Prostate gland (tissue), 2 donors: ENCODE measurements at places on chromosomes 2 and 18. TPM values are rescaled to one million over a fixed set of nuclear protein-coding genes. Genes with fewer than 3 reads are reported as not detected.
A peak's percentile ranks its signal among the peaks of the same experiment; 100 is the strongest.

DNA sequence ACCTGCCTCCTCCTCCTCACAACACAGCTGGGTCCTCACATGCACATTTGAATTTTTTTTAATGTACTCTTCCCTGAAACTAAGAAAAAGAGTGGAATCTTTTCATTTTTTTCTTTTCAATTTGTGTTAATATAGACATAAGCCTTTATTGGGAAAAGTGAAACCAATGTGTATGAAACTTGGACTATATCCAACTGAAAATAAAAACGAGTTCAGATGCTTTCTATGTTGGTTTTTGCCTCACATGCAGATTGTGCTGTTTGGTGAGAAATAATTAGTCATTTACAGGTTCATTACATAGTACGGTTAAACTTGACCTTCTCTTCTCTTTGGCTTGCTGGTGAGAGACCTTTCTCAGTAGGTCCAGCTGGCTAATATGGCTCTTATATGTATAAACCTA, 515.2 kb upstream of the FANCL start:
- no peak for DNase-seq

- no peak for DNase-seq
These were observed 104.2 kb downstream of the ASAP2 start for GRCh38 chr2:9310798-9311197.

- no peak for DNase-seq
These were observed 38.7 kb downstream of the INPP4A start for GRCh38 chr2:98483257-98483861.

- DNase-seq, result no peak
These were observed 107.5 kb downstream of the MSTN start for GRCh38 chr2:189954989-189955388.

DNA sequence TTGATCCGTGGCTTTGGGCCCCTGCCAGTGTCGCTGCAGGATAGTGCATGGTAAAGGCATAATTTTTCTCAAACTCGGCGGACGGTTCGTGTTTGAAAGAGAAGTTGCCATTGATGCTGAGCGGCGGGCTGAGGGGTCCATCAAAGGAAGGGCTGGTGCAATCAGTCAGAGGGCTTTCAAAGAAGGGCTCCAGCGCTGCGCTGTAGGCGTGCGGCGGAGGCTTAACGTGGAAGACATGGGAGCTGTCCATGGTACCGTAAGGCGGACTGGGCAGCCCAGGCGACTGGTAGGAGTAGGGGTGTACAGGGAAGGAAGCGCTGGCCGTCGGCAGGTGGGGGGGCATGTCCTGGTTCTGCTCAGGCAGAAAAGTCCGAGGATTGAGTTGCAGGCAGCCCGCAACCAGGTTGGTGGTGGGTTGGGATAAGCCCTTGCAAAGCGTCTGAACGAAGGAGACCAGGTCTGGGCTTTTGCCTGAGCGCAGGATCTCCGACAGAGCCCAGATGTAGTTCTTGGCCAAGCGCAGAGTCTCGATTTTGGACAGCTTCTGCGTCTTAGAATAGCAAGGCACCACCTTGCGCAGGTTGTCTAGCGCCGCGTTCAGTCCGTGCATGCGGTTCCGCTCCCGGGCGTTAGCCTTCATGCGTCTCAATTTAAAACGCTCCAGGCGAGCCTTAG, 2.3 kb downstream of the NEUROD1 start:
- DNase-seq, result peak; percentile 35

- DNase-seq, result no peak
These were observed 203.4 kb downstream of the NEDD4L start for GRCh38 chr18:58247363-58247834.

DNA sequence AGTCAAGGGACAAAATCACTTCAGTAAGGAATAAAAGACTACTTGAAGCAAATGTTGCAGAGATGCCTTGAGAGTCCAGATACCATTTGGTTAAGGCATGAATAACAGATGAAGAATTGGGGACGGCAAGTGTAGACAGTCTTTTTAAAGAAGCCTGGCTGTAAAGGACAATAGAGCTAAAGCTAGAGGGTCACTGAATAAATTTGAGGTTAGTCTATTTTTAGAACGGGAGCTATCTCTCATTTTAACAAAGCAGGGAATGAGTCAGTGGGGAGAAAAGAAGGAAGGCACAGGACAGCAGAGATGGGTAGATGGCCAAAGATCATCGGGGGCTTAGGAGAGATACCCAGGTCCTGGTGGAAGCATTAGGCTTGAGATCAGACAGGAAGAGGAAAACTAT, 30.6 kb upstream of the CHN1 start:
- no peak for DNase-seq

- DNase-seq, result no peak
These were observed 539 bp upstream of the MOB4 start for GRCh38 chr2:197515315-197515738.

DNA sequence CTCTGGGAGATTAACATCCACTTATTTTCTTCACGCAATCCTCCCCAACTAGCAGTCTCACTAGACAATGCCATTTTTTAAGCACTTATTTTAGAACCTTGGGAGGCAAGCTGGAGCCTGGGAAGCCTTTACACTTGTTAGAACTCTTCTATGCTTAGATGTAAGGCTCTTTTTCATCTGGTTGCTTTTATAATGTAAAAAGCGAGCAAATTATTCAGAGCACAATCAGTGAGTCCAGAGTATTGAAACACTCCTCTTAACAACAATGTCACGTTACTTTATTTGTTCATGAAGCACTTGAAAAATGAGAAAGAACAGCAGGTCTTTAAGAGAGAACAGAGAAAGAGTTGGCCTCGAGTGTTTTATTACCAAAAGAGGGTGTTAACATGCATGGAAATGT, 84.1 kb upstream of the SLC8A1 start:
- no peak for DNase-seq

DNA sequence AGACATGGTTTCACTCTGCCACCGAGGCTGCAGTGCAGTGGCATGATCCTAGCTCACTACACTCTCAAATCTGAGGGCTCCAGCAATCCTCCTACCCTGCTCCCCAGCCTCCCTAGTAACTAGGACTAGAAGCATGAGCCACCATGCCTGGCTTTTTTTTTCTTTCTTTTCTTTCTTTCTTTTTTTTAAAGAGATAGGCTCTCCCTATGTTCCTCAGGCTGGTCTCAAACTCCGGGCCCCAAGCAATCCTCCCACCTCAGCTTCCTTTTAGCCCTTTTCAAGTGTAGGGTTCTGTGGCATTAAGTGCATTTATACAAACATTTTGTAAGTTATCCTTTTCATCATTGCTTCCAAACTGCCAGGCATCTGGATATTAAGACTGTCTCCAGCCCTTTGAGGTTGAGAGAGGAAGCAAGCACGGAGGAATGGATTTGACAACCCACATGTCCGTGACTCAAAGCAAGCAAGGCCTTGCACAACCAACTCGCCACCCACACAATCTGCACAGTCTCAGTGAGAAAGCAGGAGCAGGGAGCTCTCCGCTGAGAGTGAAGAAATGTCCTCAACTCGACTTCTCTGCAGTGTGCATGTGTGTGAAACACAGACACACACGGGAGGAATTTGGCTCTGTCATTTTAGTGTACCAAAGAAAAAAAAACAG, 65.6 kb downstream of the ATP8B1 start:
- DNase-seq, result peak; percentile 57

DNA sequence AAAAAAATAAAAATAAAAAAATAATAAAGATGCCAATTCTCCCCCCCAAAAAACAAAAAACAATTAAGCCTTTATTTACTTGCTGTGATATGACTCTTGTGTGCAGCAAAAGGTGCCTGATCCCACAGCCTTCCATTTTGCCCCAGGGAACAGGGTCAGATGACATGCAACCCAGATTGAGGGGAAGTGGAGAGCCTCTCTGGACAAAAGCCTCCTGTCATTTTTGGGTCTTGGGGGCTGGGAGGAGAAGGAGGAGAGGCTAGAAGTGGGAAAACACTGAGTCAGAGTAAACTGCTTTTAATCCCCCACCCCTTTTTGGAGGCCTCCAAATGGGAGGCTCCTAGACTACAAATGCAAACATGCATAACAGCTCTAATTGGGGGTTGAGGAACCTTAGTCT, 46.6 kb upstream of the SCG2 start:
- DNase-seq, result no peak

DNA sequence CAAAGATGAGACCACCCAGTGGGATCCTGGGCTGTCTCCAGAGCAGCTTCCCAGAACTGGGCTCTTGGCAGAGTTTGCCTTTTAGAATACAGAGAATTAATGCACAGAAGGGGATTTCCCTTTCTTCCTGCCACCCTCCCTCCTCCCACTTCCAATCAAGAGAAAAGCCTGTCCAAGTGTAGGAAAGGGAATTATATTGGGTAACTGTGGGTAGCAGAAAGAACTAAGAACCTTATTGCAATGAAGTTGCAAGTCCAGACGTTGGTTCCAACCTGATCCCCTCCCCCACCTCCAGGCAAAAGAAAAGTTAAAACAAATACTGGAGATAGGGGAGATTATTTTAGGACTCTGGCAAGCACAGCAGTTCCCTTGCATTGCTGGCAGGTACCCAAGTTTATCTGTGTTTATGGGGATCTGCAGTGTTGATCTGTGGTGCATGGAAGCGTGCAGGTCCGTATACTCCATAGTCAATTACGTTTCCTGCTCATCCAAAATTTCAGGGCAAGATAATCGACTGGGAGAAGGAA, 114.3 kb downstream of the PRKCE start:
- peak; percentile 34 for DNase-seq

GRCh38 chr2:235131334-235132305, 179.8 kb downstream of the SH3BP4 start:
- DNase-seq, result no peak

- no peak for DNase-seq
These were observed 260.9 kb upstream of the CWC22 start for GRCh38 chr2:180268006-180268405.

DNA sequence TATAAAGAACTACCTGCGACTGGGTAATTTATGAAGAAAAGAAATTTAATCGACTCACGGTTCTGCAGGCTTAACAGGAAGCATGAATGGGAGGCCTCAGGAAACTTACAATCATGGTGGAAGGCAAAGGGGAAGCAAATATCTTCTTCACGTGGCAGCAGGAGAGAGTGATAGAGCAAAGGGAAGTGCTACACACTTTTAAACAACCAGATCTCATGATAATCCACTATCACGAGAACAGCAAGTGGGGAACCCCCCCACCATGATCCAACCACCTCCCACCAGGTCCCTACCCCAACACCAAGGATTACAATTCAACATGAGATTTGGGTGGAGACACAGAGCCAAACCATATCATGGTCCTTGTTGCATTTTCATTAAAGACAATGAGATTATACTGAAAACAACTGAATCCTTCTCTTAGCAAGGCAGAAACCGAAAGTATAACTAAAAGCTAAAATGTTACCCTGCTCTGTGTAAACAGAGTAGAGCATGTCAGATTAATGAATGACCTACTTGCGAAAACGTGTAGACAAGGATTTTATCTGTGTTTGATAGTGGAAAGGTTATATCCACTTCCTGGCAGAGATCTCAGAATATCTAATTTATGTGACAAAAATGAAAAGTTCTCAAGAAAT, 60.1 kb upstream of the RBBP8 start:
- DNase-seq, result no peak

DNA sequence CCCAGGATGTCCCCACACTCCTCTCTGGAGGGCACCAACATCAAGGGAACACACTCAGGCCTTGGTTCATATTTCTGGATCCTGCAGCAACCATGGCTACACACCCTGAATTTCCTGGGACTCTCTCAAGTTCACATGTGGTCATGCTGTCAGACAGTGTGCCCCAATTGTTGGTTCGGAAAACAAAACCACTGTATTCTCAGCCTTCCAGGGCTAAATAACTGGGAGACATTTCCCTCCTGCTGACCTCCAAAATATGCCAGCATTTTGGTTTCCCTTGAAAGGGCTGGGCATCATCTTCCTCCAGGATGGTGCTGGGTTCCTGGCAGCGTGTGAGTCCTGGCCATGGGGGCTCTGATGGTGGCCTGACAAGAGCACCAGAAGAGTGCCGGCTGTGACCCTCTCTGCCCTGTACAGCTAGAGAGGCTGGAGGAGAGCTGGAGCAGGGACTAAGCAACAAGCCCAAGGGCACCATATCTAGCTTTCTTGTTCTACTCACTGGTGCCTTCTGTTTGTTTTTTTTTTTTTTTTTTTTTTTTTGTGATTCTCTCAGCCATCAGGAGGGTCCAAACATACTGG, 37.5 kb upstream of the WIPF1 start:
- no peak for DNase-seq

GRCh38 chr2:166167449-166167848, 39.6 kb upstream of the SCN1A start:
- no peak for DNase-seq

DNA sequence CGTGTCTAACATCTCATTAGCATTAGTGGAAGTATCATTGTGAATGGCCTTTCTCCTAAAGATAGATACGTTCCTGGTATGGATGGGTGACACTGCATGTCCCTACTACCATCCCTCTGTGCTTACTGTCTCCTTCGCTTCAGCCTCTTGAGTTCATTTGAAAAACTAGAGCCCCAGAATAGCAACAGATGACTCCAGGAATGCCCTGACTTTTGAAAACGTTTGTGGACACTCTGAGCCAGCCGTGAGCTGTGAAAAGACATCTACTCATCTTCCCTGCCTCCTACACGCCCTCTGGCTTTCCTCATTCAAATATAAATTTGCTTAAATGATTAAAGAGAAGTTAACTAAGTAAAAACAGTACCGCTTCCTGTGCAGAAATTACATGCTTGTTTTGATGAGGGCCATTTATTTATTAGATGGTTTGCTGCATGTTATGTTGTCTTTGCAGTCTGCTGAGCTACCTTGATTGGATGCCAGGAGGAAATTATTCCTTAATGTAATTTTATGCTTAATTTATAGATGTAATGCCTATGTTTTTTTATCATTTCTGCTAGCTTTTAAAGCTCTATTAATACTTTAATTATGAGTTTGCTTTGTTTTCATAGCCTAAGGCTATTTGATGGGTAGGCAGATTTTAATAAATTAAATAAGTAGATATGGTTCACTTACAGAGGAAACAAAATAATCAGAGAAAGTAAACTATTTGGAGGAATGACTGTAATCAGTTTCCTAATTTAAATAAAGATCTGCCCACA, 32.1 kb upstream of the MYO3B start:
- DNase-seq, result no peak

DNA sequence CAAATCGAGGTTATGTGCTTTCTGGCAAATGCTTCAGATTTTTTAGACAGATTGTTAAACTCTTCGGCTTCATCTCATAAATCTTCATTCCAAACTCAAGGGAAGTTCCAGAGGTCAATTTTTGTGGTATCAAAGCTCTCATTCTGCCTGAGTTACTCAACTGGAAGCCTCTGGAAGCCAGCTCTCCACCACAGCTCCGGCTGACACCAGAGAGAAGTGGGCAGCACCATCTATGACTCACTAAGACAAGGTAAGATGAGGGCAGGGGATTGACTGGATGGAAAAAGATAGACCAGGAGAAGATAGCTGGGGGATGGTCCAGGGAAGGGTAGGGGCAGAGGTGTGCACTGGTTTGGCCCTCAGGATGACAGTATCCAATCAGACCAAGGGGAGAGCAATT, 137.3 kb upstream of the HNRNPA3 start:
- DNase-seq, result no peak

The KCNF1 gene
- total RNA-seq, result 1.0 TPM

The SAG gene
- 0.45 TPM for total RNA-seq

The KLF11 gene
- 37.9 TPM for total RNA-seq

The UGT1A10 gene
- total RNA-seq, result not detected

The DCDC2C gene
- not detected for total RNA-seq
